ENCODE measurements at places on chromosomes 3 and 15. TPM values are rescaled to one million over a fixed set of nuclear protein-coding genes. Genes with fewer than 3 reads are reported as not detected.

DNA sequence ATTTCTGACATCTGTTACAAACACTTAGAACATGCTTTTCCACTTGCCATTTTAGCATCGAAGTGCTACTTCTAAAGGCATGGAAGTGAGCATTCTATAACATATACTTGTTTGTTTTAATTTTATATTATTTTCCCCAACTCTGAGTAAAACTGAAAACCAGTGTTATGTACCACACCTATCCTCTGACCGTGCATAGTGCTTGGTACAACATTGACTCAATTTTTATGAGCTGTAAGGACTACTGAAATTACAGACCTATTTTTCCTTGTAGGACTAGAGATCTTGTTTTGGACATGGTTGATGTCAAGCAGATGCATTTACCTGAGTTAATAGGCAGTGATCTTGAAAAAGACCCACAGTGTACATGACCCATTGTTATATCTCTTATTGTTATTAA lies 51.5 kb upstream of the CCNB2 start:
- DNase-seq: no peak

The EXD1 gene
- total RNA-seq: 0.12 TPM

DNA sequence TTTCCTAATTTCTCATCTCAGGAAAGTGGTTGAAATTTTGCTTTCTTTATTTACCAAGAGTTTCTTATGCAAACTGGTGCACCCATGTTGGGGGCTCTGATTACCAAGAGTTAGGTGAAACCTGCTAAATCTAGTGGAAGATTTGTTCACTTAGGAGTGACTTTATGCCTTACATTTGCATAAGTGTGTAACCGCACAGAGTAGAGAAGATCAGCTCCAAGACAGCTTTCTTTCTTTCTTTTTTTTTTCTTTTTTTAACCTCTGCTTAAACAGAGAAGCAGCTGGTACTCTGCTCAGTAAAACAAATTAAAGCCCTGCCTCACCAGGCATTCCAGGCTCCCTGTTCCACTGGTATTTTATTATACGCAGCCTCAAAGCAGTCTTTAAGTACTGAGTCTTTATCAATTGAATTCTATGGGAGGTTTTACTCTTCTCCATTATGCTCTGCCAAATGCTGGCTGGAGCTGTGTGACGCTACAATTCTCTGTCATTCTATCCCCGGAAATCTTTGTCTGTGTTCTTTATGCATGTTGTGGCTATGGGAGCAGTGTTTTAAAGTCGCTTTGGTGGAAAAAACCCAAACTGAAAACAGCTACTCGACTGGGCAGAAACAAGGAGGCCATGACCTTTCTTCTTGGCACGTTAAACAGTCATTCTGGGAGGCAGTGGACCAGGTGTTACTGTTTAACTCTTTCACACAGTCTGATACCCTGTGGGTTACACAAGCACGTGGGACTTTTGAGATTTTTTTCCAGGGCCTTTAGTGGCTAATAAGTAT lies 55.2 kb upstream of the GBE1 start:
- no peak for DNase-seq

GRCh38 chr15:91193378-91193720 lies 93.3 kb downstream of the SV2B start:
- DNase-seq: no peak

GRCh38 chr15:89640245-89640644 lies 15.0 kb downstream of the KIF7 start:
- DNase-seq: no peak

GRCh38 chr15:62787401-62787800 lies 255.1 kb upstream of the TPM1 start:
- no peak for DNase-seq

The VGLL3 gene
- 39.2 TPM for total RNA-seq

DNA sequence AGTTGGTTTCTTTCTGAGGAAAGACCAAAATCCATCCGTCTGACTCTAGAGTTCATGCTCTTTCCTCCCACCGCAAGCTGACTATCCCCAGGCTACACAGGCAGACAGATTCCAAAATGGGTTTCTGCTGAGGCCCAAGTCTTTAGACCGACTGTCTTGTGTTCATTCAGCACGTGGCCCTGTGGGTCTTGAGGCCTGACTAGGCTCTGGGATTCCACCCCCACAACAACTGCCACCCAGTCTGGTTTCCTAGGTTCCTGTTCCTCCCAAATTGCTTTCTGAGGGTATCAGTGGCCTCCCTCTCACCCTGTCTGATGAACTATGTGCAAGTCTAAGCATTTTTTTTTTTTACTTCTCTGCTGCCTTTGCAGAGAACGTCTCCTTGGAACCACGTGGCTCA lies 67.7 kb downstream of the CYP19A1 start:
- DNase-seq: peak; percentile 30

DNA sequence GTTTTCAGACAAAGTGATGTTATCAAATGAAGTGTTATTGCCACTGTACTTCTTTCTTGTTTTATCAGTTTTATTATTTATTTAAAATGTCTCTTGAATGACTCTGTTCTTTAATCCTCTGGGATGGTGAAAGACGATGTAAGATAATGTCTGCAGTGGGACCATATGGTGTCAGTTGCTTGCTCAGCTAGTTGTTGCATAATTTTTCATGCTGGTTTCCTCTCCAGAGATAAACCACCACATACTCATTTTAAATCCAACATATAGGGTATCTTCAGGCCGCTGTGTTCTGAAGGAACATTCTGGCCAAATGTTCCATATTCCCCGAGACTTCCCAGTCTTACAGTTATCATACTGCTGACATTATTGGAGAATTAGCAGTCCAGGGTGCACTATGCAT lies 75.9 kb downstream of the GABRG3 start:
- no peak for DNase-seq

The GHRL gene
- 2.2 TPM for total RNA-seq

DNA sequence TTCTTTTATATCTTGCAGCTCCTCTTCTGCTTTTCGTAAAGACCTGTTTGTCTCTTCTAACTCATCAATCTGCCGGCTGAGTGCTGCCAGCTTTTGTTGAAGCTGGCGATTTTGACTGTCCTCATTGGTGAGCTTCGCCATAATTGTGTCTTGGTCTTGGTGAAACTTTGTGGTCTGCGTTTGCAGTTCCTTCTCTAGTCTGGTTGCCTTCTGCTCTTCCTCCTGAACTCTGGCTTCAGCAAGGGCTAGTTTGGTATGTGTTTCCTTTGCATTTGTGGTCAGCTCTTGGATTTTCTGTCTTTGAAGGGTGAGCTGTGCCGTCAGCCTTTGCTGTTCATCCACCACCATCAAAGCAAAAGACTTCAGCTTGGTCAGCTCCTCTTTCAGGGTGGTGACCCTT lies 32.9 kb downstream of the CMSS1 start:
- DNase-seq: no peak

The TNFAIP8L3 gene
- 4.2 TPM for total RNA-seq

DNA sequence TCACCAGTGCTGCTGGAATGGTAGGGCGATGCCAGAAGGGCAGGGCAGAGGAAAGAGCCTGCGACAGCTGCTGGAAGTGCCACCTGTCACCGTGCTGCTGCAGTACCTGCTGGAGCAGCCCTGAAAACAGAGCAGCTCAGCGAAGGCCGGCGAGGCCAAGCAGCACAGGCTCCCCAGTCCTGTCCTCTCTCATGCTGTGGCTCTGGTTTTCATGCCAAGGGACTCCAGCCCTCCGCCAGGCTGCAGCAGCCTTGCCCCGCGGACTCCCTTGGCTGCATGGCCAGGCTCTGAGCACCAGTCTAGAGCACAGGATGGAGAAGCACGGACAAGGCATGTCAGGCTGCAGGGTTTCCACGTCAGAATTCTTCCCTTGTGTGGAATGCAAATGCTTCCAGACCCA lies 43.9 kb downstream of the ADCY5 start:
- DNase-seq: no peak

DNA sequence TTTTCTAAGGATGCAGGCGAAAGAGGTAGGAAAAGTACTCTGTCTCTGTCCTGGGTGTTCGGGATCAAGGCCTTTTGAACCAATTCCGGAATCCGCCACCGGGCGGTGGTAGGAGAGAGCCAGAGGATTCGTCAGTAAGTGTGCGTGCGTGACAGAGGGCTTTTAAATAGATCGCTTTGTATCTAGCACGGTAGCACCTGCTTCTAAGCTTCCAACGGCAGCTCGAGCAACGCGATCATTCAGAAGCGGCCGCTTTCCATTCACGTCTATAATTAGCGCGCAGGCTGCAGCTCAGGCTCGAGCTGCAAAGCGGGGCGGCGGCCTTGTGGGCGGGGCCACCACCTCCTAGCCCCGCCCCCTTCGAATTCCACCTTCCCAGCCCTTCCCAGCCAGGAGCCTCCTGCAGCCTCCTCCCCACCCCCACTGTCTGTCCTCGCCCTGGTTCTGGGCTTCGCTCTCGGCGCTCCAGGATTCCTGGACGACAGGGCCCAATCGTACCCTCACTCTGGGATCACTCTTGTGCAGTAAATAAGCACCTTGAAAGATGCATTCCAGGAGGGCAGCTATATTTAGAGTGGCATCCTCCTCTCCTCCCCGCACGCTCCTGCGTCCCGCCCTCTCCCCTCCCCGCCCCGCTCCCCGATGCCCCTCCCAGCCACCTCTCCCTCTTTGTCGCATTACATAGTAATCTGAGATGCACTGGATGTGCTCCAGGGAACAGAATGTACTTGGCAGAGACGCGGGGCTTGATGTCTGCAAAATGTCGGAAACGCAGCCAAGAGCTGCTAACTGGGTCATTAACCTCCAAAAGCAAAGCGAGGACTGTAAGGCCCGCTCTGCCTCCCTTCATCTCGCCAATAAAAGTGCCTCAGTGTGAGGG lies 224.1 kb upstream of the TPRG1 start:
- peak; percentile 96 for DNase-seq

Data from mucosa of gallbladder (tissue), 1 donor.